ENCODE measurements at places on chromosomes 6 and 20.

DNA sequence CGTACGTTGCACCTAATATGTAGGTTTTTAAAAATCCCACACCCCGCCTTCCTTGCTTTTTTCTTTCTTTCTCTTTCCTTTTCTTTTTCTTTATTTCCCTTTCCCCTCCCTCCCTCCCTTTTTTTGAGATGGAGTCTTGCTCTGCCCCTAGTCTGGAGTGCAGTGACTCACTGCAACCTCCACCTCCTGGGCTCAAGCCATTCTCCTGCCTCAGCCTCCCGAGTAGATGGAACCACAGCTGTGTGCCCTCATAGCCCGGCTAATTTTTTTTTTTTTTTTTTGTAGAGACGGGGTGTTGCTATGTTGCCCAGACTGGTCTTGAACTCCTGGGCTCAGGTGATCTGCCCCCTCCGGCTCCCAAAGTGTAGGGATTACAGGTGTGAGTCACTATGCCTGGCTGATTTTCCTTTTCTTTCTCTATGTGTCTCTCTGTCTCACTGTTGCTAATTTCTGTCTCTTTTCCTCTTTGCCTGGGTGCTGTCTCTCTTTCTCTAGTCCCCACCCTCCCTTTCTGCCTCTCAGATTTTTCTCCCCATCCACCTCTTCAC is 61.2 kb downstream of the SRC start:
- DNase-seq: no peak

DNA sequence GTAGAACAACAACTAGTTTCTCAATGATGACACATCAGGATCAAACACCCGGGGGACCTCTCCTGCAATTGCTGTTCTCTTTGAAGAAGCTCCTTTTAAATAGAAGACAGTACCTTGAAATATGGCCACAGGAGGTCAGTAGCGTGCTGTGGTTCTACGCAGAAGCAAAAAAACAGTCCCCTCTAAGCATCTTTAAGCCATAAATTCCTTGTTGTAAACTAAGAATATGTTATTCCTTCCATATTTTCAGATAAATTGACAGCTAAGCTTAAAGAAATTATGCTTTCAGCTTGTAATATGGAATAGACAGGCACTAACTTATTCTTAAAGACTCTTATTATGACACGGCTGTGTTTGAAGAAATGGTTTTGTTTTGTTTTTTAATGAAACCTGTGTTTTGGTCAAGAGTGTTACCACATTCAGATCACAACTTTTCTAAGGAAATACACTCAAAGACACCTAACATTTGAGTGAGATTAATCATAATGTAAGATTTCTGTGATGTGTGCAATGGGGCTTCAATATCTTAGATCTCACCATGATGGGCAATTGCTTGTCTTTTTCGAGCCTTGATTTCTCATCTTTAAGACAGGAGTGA is 49.7 kb upstream of the IL20RA start:
- peak; percentile 10 for DNase-seq

DNA sequence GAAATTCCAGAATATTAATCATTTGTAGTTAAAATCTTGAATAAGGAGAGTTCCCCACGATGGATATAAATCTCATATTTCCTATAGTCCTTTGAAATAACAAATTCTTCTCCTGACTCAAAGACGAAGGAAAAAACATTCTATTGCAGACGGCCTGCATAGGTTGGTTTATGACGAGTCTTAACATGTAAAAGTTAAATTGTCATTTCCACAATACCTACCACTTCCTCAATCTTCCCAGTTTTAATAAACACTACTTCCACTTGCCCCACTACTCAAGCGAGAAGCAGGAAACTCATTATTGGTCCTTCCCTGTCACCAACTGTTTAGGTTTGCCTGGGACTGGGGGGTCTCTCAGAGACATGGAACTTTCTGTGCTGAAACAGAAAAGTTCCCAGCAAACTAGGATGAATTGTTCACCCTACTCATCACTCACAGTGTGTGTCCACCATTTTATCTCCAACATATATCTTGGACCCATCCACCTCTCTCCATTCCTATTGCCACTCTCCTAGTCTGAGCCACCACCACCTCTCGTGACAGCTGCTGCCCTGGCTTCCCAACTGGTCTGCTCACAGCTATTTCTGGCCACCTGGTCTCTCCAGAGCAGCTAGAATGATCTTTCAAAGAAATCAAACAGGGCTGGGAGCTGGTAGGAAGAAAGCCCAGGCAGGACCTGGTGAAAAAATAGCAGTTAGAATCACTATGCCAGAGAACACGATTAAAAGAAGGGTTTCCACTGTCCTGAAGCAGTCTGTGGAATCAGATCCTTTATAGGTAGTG is 15.1 kb upstream of the ZSCAN9 start:
- DNase-seq: no peak

DNA sequence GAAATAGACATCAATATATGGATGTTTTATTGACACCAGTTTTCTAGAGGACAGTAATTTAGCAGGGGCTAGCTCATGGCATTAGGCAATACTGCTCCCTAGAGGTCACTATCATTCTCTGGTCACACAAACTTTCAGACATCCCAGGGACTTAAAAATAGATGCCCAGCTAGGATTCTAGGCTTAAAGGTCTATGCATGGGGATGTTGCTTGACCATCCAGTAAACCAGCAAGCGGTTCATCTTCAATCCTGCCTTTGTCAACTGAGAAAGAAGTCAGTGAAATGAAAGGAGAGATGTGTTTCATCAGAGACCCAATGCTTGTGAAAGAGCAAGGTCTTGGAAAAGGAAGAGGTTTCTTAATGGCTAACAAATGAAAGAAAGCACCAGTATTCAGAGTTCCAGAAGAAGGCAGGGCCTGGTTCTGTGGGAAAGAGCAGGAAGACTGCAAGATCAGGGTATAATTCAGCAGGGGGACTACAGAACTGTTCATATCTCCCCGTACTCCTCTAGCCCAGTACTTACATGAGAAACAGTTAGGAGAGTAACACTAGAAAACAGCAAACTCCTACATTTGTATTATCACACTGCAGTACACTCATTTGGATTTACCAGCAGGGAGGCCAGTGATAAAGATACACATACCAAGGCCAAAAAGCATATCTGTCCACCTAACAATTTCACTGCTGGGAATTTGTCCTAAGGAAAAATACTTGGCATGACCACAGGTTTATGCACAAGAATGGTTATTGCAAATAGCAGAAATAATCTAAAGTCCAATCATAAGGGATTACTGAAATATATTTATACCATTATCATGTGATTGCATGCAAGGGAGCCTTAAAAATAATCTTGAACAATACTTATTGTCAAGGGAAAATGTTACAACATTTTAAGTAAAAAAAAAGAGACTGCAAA is 151.4 kb upstream of the LAMA2 start:
- no peak for DNase-seq

GRCh38 chr6:167157414-167157813 is 366 bp downstream of the GPR31 start:
- DNase-seq: no peak

- no peak for DNase-seq
These were observed 171.6 kb downstream of the UBE3D start for GRCh38 chr6:82893889-82894652.

DNA sequence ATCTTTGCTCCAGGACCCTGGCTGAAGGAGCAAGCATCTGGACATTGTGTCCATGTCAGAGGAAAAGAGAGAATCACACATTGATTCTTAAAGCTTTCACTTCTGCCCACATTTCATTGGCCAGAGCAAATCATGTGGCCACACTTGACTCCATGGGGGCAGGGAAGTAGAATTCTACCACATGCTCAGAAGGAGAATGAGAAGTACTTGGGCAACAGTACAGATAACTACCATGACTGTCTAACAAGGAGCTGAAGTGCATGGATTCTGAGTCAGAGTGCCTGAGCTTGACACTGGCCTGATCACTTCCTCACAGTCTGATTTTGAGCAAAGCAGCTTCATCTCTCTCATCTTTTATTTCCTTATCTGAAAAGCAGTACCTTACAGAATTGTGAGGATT is 38.6 kb downstream of the GHRH start:
- DNase-seq: no peak

GRCh38 chr6:167996424-167997199 is 859 bp upstream of the KIF25 start:
- no peak for DNase-seq

DNA sequence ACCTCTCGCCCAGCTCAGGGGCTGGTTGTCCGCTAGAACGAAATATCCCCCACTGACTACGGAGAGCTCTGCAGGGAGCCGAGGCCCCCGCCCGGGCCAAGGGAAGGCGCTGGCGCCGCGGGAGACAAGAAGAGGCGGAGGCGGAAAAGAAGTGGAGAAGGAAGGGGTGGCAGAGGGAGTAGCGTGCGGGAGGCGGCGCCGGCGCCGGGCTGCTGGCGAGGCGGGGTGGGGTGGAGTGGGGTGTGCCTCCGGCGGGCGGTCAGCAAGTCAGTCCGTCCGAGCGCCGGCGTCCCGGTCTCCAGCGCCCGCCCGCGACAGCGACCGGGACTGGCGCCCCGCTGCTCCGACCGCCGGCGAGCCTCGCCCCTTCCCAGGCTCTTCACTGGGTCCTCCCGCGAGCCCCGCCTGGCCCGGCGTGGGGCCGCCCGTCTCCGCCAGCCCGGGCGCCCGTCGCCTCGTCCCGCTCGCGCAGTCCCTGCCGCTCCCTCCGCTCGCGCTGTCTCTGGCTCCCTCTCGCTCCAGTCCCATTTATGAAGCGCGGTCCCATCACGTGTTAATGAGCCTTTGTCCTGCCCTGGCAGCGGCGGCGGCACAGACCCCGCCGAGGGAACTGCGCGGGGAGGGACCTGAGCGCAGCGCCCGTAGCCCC is at the start of gene CNR1:
TSS of gene CNR1 (minus strand) at position 504 of the 649 bp plus-strand sequence. CDS start 21,073 bp downstream, outside the sequence.
- no peak for DNase-seq

- DNase-seq: no peak
These were observed 65.0 kb downstream of the FAM120B start for GRCh38 chr6:170371588-170371987.

- no peak for DNase-seq
These were observed 149.4 kb downstream of the SMOC2 start for GRCh38 chr6:168590406-168590805.

DNA sequence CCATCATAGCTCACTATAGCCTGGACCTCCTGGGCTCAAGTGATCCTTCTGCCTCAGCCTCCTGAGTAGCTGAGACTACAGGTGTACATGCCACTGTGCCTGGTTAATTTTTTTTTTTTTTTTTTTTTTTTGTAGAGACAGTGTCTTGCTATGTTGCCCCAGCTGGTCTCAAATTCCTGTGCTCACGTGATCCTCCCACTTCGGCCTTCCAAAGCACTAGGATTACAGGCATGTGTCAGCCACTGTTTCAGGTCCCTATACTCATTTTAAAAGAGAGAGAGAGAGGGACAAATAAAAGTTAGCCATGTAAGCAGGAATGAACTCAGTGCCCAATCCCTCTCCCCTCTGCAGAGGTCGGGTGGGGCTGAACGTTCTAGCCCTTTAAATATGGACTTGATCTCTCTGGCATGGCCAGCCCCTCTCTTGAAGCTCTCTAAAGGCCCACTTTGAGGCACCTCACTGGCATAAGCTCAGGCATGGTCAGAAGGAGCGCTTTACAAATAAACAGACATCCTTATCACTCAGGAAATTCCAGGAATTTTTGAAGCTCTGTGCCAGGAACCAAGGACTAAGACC is 9.0 kb upstream of the SERPINB1 start:
- DNase-seq: no peak

DNA sequence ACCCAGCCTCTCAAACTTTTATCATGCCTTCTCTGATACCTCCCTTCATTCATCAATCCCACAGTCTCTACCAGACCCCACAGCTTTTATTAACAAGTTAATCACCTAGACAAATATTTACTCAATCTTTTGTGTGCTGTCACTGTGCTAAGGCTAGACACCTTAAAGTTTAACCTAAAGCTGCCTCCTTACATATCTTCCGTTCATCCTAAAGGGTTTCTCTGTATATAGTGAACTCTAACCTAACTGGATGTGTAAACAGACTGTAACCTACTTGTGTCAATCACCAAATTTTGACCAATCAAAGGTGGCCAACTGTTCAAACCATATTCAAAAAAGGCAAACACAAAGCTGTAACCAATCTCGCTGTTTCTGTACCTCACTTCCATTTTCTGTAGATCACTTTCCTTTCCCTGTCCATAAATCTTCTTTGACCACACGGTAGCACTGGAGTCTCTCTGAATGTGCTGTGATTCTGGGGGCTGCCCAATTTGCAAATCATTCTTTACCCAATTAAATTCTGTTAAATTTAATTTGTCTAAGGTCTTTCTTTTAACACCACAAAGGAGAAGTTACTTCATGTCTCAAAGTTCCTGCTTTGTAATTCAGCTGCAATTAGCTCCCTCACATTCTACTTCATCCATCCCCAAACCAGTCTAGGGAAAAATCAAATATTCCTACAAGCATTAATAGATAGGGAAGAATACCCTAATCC is 72.5 kb downstream of the ARHGAP18 start:
- no peak for DNase-seq

GRCh38 chr6:15073344-15073789 is 172.5 kb upstream of the JARID2 start:
- no peak for DNase-seq

GRCh38 chr20:1225783-1226654 is at the start of gene RAD21L1:
Gene RAD21L1 (plus strand): TSS chr20:1226044. CDS start chr20:1228454, 2,410 bp downstream.
- DNase-seq: peak; percentile 76

DNA sequence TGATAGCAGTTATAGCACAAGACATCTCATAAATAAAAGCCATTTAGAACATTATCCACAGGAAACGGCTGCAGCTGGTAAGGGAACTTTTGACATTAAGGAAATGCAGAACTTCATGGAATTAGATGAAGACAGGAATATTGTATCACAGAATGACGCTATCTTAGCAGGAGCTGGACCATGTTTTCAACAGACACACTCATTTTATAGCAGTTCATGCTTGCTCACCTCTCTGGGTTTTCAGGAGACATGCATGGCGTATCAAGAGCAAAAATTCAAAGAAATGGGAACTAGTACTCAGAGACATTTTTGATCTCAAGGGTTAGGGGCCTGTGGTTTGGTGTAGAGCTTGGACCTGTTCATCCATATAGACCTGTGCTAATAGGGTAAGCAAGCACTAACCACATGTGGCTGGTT is 125.0 kb downstream of the FYN start:
- DNase-seq: no peak

DNA sequence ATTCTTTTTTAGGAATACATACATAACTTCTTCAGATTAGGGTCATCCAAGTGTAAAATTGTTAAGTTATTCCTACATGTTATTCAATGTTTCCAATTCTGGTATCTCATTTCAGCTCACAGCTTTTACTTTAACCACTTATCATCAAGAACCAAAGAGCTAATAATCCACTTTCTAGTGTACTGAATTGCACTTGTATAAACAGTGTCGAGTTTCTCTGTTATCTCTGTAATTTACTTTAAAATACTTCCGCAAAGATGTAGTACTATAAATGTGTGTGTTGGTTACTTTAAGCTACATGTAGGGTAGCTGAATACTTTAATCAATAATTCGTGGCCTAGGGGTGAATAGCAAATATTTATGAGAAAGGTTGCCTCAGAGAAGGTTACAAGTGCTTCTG is 8.8 kb upstream of the GJA1 start:
- no peak for DNase-seq

- DNase-seq: no peak
These were observed 139.0 kb downstream of the MTHFD1L start for GRCh38 chr6:151004383-151005024.

All from stimulated activated CD4-positive, alpha-beta T cell treated with anti-CD3 and anti-CD28 coated beads, Interleukin-1b, Interleukin-23, amount 100 ng/mL, for 24 hours (primary cell).